ENCODE measurements at places on chromosomes 5 and 9.

- DNase-seq: no peak
Measured at GRCh38 chr9:108844856-108845255, 10.9 kb downstream of the ACTL7B start.

- DNase-seq: no peak
Measured at GRCh38 chr9:17816431-17817027, 237.7 kb downstream of the SH3GL2 start.

- DNase-seq: no peak
Measured at GRCh38 chr9:32468740-32469139, 57.3 kb downstream of the RIGI start.

DNA sequence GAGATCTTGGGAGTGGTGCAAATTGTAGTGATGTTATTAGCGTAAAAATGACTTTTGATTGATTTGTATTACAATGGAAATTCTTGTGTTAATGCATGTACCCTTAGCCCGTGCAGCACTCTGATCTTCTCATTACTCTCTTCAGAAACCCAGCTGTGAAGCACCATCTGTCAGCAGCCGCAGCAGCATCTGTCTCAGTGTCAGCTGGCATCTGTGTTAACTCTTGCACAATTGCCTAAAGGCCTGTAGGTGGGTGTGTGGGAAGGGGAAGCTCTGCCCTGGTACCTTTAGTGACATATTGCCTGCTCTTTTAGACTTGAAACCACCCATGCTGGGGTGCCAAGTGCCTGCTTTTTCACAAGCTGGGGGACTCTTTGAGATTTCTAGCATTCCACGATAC lies 101.3 kb downstream of the FBXL7 start:
- DNase-seq: peak; percentile 75

DNA sequence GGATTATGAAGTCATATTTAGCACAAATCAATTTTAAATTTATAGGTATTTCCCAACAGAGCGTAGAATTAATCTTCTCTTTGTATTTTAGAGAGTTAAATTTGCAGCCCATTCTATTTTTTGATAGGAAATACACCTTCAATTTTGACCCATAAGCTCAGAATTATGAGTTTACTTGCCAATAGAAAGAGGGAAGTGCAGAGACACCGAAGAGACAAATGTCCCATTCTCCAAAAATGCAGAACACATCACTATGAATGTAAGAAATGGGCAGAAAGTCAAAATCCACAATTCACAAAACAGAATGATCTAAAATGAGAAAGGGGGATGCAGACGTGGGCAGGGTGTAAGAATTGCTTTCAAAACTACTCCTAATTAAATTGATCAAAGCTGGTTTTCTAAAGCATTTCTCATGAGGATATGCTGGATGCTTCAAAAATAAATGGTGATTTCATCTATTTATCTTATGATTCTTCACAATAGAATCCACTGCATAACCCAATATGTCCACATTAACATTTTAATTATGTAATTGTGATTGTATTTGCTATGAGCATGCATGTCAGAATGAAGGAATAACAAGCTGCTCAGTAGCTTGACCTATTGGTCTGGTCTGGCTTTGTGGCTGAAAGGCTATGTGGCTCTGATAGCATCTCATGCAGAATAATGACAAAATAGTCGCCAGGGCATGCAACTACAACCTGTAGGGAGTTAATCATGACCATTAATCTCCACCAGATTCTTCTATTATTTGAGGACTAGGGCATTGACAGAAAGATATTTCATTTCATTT lies 550.1 kb upstream of the CDH18 start:
- DNase-seq: no peak

DNA sequence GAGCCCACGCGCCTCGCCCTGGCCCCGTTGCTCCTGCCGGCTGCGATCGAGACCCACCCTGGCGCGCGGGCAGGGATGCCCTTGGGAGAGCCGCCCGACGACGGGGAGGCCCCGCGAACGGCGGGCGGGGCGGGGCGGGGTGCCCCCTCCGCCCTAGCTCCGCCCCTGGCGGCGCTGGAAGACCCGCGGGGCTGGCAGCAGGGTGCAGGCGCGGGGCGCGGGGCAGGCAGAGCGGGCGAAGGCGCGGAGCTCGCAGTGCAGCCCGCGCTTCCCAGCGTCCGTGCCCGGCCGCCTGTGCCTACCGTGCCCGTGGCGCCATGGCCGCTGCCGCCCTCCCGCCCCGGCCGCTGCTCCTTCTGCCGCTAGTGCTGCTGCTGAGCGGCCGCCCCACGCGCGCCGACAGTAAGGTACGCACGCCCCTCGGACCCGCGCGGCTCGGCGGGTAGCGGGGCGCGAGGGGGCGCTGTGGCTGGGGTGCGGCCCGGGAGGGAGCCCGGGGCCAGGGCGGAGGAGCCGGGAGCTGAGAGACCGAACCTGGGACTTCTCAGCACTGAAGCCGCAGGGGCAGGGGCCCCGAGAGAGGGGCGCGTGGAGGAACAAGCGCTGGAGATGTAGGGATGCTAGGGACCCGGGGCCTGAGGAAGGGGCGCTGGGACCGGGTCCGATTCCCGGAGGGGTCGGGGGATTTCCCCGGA lies at the start of gene OLFML2A:
Gene OLFML2A, plus strand, starts transcription at position 180 of the 695 bp plus-strand sequence. Its CDS starts 138 bp downstream, at position 318.
- DNase-seq: peak; percentile 81

- no peak for DNase-seq
Measured at GRCh38 chr9:77531400-77531799, 116.7 kb downstream of the GNA14 start.

DNA sequence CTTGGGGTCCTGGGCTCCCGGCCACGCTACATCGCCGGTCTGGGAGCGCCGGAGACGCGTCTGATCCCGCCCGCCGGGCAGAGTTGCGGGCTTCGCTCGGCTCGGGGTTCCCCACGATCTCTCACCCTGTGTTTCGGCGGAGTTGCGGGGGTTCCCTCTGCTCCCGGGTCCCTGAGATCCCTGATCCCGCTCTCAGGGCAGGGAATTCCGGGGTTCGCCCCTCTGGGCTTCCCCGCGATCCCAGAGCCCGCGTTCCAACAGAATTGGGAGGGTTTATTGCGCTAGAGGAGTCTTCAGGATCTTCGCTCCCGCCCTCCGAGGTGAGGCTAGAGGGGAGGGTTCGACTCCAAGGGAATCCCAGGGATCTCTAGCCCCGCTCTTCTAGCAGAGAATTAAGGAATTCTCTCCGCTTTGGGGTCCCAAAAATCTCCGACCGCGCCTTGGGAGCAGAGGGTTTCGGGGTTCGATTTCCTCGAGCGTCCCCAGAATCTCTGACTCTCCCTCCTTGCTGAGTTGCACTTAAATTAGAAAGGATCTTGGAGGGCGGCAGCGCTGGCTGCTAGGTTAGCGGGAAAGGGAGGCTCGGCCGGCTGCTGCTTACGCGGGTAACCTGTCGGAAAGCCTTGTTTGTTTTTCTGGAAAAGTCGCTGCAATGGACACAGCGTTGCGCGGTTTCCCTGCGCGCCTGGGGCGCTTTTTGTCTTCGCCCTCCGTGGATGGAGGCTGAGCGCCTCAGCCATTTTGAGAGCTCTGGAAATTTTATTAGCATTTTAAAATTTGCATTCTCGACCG lies 1.3 kb downstream of the DMRT1 start:
- DNase-seq: no peak

- DNase-seq: no peak
Measured at GRCh38 chr5:143886096-143886495, 74.1 kb downstream of the HMHB1 start.

GRCh38 chr5:158499075-158499891 lies 600.4 kb downstream of the EBF1 start:
- DNase-seq: no peak

- peak; percentile 51 for DNase-seq
Measured at GRCh38 chr9:97803167-97804058, 49.6 kb upstream of the FOXE1 start.

GRCh38 chr5:69084195-69084594 lies 9.6 kb upstream of the SLC30A5 start:
- DNase-seq: no peak

GRCh38 chr9:21082671-21083070 lies 4.9 kb upstream of the IFNB1 start:
- DNase-seq: no peak

DNA sequence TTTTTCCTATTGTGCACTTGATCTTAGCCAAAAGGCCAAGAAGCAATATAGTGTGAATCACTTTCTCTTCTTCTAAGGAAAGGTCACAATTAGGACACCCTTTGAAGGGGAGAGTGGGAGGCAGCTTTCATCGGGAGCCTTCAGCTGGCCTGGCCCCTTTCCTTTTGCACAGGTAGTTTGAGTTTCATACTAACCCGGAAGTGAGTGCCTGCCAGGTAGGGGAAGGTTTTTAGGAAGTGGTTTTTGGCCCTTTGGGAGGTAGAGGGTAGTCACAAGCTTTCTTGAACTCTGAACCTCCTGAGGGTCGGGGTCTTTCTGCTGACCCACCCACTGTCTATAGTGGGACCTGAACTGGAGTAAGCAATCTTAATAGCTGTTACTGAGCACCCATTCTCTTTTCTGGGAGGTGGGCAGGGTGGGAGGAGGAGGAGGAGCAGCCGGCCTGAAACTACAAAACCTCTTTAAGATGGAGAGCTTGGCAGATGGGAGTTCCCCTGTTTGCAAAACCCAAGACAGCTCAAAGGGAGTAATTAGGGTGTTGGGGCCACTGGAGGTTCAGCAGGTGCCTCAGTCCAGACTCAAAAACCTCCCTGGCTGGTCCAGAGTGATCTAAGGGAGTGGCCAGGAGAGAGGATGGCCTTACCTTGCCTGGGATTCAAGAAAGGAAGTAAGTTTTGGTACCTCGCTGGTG lies 6.0 kb downstream of the LARP1 start:
- DNase-seq: no peak

GRCh38 chr9:129183495-129184218 lies 5.6 kb upstream of the IER5L start:
- peak; percentile 28 for DNase-seq

GRCh38 chr5:165616490-165617405 lies 2111.3 kb downstream of the MAT2B start:
- DNase-seq: no peak

DNA sequence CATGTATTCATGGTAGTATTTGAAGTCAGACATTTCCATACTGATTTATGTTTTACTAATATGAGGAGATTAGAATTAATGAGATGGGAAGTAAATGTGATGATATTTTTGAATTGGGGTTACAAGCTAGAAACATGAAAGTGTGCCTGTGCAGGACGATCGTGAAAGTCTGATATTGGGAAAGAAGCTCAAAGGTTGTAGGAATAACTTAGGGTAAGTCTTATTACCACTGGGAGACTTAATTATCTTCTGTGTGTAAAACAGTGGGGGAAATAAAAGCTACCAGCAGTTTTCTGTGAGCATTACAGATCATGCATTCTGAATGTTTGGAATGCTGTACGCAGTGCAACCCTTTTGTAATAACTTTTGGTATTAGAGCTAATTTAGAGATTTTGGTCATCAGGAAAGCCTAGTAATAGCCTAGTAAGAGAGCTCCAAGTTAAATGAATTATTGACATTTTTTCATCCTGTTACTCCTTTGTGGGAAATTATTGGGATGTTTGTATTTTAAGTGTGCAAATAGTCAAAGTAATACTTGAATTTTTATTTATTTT lies 153.9 kb downstream of the PCSK5 start:
- no peak for DNase-seq

- no peak for DNase-seq
Measured at GRCh38 chr9:131885144-131885609, 145.3 kb upstream of the RAPGEF1 start.

- no peak for DNase-seq
Measured at GRCh38 chr9:136441681-136442245, 2.1 kb upstream of the INPP5E start.

- DNase-seq: no peak
Measured at GRCh38 chr9:93681269-93682154, 105.1 kb downstream of the PHF2 start.

DNA sequence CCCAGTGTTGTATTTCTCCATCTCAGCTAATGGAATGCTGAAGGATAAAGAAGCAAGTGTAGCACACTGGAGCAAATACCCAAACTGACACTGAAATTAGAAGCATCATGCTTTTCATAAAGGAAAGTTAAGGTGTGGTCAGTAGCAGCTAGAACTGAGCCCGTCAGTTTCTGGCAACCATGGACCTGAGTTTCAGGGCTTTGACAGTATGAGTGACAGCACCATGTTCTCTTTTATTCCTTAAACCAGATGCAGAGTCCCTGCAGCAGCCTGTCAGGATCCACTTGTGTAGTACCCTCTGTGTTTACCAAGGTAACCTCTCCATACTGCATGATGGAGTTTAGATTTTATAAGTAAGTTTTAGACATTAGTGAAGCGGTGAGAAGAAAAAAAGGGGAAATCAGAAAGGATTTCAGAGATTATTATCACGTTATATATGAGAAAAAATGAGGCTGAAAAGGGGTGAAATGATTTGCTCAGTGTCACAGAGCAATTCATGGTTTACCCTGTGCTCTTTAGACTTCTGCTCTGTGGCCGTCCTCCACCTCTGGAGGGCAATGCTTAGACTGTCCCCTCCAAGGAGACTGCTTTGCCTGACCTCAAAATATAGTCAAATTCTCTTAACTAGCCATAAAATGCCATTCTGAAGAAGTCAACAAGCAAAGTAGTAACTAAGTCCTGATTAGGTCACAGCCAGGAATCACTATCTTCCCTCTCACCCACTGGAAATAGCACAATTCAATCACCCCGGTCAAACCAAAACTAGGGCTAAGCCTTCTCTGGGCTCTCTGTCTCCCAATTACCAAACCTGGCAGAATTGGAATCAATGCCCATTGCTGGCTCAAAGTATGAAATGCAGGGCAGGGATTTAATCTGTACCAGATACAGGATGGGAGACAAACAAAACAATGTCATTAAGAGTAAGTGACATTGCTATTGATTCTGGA lies 10.5 kb upstream of the MYOT start:
- DNase-seq: no peak

DNA sequence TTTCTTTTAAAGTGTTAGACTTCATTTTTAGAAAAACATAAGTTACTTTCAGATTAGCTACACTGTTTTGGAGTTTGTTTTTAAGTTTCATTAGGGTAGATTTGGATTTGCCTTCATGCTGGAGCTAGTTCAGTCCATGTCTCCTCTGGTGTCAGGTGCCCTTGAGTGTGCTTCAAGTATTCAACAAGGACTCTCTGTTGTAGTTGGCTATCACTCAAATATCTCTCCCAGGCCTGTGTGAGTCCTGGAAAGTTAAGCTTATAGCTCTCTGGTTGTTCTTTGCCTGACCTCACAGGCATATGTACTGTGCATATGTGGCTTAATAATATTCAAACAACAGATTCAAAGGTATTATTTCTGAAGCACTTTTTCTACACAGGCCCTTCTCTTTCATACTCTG lies 45.4 kb downstream of the PTBP3 start:
- DNase-seq: no peak

DNA sequence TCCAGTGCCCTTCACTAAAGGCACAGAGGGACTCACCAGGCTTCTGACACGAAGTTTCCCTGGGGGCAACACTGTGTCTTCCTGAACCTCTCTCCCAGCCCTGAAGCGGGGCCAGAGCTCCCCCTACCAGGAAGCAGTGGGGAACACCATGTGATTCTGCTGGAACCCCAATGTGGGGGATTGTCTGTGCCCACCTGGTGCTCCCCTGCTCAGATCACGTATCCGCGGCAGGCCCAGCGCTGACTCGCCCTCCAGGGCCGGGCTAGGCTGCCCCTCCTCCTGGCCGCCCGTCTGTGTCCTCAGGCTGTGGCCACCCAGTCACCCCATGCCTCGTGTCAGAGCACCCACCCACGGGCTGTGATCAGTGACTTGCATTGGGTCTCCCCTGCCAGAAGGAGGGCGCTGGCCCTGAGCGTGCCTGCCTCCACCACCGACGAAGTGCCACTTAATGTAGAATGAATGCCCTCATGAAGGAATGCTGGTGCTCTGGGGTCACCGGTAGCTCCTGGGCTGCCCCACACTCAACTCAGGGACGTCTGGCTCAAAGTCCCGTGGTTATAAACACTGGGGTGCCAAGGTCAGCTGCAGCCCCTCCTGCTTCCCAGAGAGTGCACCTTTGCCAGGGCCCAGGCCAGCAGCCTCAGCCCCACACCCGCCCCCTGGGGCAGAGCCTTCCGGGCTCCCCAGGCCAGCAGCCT lies 22.1 kb downstream of the SARDH start:
- DNase-seq: peak; percentile 88

All from SJCRH30 (cell line).